ENCODE measurements at places on chromosomes 1 and 21.

- no peak overlapping the region for H3K4me3 ChIP-seq
- no peaks in the 10 kb centered on the region for H3K4me1 ChIP-seq
- H3K27me3 ChIP-seq = no peaks in the 10 kb centered on the region
- H3K27ac ChIP-seq = no peak overlapping the region
Measured at GRCh38 chr1:88455621-88456256, 228.3 kb upstream of the PKN2 start.

DNA sequence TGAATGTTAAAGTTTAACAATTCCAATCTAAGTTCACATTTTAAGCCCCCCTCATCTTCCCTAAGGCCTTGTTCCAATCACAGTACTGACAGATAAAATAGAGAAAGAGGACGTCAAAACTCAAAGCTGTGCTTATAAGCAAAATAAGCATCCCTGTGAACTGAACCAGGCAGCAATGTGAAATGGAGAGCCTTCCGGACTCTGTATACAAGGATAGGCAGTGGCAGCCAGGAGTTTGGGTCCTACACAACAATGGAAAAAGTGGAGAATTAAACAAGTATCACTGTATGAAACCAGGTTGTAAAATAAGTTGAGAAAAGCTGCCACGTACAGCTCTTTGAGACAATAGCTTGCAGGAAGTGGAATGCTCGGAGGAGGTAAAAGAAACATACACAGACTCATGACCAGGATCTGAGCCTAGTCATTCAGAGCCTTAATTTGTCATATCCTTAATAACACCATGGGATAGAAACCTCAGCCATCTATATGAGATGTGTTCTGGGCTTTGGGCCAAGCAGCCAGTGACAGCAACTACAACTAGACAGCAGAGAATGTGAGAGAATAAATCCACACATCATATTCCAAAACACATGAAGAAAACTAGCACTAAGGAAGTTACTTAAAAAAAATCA is 55.2 kb upstream of the PALMD start:
- H3K4me1 ChIP-seq = no peaks in the 10 kb centered on the region
- no peak for DNase-seq
- H3K4me3 ChIP-seq = no peak overlapping the region
- H3K27me3 ChIP-seq = peaks cover 8% of the 10 kb centered on the region

DNA sequence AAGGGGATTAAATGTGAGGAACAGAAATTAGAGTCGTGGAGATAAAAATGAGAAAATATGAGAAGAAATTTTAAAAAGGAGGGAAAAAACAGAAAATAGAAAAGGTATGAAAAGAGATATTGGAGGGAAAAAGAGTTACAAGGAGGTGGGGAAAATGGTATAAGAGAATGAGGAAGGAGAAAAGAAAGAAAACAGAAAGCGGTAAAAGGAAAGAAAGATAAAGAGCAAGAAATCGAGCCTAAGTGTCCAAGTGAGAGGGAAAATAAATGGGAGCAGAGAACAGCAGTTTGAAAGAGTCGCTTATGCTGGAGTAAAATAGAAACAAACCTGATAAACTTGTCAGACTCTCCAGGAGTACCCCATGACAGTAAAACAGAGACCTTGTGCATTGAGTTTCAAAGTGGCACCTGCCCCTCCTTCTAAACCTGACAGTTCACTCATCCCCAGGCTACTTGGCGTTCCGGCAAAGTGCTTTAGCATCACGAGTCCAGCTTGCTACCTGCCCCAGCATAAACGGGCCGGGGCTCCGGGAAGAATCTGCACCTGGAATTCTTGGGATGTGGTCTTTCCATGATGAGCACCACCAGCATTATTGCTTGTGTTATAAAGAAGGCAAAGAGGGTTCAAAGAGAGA is 585 bp downstream of the NEGR1 start:
- H3K4me3 ChIP-seq = no peak overlapping the region
- no peak for DNase-seq
- H3K4me1 ChIP-seq = peaks cover 16% of the 10 kb centered on the region
- H3K27ac ChIP-seq = peak overlapping the region; percentile 1
- no peaks in the 10 kb centered on the region for H3K36me3 ChIP-seq

DNA sequence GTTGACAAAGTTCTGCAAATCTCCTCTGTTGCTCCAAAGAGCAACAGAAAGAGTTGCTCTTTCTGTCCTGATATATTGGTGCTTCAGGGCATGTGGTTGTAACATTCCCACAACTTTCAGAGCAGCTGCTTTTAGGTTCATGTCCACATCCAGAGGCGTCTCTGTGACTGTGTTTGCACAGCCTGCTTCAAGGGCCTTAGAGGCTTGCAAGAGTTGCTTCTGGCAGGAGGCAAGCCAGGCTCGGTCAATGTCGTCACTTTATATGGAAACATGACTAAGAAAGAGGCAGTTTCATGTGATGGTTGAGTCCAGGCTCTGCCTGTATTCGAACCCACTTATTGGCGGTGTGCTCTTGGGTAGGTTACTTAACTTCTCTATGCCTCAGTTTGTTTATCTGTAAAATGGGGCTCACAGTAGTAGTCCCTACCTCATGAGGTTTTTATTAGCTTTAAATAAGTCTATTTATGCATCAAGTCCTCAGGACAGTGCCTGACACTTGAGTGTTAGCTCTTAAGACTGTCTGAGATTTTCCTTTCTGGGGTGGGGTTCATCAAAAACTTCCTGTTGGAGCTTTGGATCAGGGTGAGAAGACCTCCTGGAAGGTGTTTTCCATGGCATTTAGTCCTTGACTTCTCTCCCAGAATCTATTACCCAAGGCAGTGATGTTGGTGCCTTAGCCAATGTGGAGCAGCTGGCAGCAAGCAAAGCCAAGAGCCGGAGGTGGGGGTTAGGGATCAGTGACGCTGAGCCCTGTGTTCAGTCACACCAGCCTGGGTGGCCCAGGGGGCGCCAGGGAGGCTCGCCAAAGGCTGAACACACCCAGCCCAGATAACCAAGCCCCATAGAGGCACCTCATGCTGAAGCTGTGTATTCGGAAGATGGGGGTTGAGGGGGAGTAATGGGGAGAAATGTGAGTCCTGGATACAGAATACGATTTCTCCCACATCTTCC is 18.9 kb downstream of the LHX4 start:
- H3K27ac ChIP-seq = no peak overlapping the region
- no peaks in the 10 kb centered on the region for H3K36me3 ChIP-seq
- H3K27me3 ChIP-seq = peaks cover 7% of the 10 kb centered on the region
- peak; percentile 45 for DNase-seq
- peaks cover 9% of the 10 kb centered on the region for H3K4me1 ChIP-seq
- no peak overlapping the region for H3K4me3 ChIP-seq

- H3K4me1 ChIP-seq = no peaks in the 10 kb centered on the region
- H3K4me3 ChIP-seq = no peak overlapping the region
- H3K27ac ChIP-seq = no peak overlapping the region
- no peaks in the 10 kb centered on the region for H3K27me3 ChIP-seq
Measured at GRCh38 chr1:153610334-153610733, 2.6 kb downstream of the S100A16 start.

GRCh38 chr1:151476083-151476482 is 16.8 kb upstream of the POGZ start:
- H3K36me3 ChIP-seq = peaks cover 5% of the 10 kb centered on the region

GRCh38 chr1:143652744-143653428 is 318.9 kb downstream of the FAM72C start:
- no peak for DNase-seq
- no peak overlapping the region for H3K27ac ChIP-seq
- no peaks in the 10 kb centered on the region for H3K4me1 ChIP-seq
- peaks cover 4% of the 10 kb centered on the region for H3K36me3 ChIP-seq
- no peak overlapping the region for H3K4me3 ChIP-seq
- peaks cover 42% of the 10 kb centered on the region for H3K27me3 ChIP-seq

DNA sequence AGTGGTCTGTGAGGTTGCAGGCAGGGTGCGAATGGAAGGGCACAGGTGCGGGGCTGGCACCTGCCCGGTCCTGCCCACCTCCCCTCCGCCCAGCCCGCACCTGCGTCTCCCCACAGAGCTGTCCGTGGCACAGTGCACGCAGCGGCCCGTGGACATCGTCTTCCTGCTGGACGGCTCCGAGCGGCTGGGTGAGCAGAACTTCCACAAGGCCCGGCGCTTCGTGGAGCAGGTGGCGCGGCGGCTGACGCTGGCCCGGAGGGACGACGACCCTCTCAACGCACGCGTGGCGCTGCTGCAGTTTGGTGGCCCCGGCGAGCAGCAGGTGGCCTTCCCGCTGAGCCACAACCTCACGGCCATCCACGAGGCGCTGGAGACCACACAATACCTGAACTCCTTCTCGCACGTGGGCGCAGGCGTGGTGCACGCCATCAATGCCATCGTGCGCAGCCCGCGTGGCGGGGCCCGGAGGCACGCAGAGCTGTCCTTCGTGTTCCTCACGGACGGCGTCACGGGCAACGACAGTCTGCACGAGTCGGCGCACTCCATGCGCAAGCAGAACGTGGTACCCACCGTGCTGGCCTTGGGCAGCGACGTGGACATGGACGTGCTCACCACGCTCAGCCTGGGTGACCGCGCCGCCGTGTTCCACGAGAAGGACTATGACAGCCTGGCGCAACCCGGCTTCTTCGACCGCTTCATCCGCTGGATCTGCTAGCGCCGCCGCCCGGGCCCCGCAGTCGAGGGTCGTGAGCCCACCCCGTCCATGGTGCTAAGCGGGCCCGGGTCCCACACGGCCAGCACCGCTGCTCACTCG is 23.3 kb downstream of the FTCD start:
- H3K27me3 ChIP-seq = no peaks in the 10 kb centered on the region
- no peak for DNase-seq
- H3K4me3 ChIP-seq = no peak overlapping the region
- H3K36me3 ChIP-seq = no peaks in the 10 kb centered on the region
- no peaks in the 10 kb centered on the region for H3K4me1 ChIP-seq

DNA sequence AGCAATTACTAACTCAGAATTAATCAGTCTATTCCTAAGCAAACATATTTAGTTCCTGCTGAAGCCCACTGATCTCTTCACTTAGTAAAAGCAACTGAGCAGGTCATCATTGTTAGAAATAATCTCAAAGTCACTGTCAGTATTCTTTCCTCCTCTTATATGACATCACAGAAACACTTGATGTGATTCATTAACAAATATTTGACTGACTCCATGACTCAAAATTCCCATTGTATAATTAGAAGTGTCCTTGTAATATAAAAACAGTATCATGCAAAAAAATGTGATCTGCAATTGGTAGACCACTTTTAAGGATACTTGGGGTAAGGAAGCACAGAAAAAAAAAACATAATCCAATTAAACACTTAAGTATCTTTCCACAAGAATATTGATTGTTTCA is 194.4 kb downstream of the DPYD start:
- no peak overlapping the region for H3K4me3 ChIP-seq
- peaks cover 4% of the 10 kb centered on the region for H3K4me1 ChIP-seq
- H3K27ac ChIP-seq = no peak overlapping the region
- no peak for DNase-seq

GRCh38 chr1:227223171-227223806 is 95.0 kb downstream of the CDC42BPA start:
- no peaks in the 10 kb centered on the region for H3K36me3 ChIP-seq
- H3K27ac ChIP-seq = no peak overlapping the region
- no peaks in the 10 kb centered on the region for H3K4me1 ChIP-seq
- peaks cover 11% of the 10 kb centered on the region for H3K27me3 ChIP-seq

DNA sequence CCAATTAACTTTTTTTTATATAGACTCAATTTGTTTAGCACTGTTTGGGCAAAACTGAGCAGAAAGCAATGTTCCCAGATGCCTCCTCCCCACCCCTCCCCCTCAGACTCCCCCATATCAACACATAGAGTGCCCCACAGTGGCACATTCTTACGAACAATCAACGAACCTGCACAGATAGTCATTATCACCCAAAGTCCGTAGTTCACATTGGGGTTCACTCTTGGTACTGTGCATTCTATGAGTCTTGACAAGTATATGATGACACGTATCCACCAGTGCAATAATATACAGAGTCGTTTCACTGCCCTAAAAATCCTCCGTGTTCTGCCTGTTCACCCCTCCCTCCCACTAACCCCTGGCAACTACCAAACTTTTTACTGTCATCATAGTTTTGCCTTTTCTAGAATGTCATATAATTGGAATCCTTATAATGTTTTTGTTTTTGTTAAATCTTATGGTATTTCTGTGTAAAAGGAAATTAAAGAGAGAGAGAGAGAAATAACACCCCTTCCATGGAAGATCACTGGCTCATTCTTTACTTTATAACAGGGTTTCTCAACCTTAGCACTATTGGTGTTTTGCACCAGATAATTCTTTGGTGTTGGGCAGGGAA is 37.2 kb upstream of the HNRNPU start:
- H3K4me3 ChIP-seq = no peak overlapping the region
- H3K27me3 ChIP-seq = peaks cover 8% of the 10 kb centered on the region
- no peak for DNase-seq
- H3K4me1 ChIP-seq = no peaks in the 10 kb centered on the region
- no peak overlapping the region for H3K27ac ChIP-seq

All from natural killer cell treated with Interleukin-12 subunit alpha and Interleukin-12 subunit beta and Interleukin-15 and Interleukin-18, amount 100 ng/mL, for 72 hours (primary cell).